Hepatic stellate cell (primary cell): ENCODE measurements at places on chromosomes 7 and 10.

DNA sequence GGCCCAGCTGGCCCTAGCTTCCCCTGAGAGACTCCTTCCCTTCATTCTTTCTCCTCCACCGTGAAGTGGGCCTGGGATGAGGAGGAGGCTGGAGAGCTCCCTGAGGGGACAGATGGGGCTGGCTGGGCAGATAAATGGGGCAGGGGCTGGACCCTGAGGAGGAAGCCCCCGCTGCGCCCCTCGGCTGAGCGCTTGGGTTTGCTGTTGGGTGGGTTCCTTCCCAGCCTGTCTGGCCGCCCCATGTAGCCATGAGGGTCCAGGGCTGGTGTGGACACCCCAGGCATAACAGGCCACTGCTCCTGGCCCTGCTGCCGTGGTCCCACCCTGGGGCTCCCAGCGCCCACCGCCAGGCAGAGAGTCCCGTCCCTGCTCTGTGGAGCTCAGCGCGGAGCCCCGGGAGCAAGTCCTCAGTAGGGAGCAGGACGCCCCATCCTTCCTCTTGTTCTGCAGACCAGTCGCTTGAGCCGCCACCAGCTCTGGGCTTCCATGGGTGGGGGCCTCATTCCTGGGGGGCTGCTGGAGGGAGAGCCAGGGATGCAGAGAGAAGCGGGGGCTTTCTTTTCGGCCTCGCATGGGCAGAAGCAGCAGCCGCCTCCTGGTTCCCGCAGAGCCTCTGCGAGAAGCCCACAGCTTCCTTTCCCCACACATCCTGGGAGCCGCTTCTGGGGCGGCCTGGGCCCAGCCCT, 266.4 kb upstream of the TCERG1L start:
- no peak for DNase-seq

DNA sequence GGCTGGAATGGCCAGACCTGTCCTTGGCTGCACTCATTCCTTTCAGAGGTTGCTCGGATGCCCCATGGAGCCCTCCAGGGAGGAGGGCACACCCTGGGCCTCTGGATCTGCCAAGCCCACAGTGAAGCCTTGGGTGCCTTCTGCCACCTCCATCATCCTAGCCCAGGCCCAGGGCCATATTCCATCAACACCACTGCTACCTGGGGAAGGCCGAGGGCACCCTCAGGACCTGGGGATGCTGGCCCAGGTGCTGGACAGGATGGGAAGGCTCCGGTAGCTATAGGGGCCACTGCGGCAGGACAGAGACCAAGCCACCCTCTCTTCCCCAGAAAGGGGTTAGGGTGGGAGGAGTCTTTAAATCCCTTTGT, 810 bp downstream of the OPN4 start:
- no peak for DNase-seq

GRCh38 chr10:101552442-101552841, 35.6 kb downstream of the POLL start:
- no peak for DNase-seq

GRCh38 chr7:140920745-140921144, 4.0 kb downstream of the BRAF start:
- DNase-seq = no peak

DNA sequence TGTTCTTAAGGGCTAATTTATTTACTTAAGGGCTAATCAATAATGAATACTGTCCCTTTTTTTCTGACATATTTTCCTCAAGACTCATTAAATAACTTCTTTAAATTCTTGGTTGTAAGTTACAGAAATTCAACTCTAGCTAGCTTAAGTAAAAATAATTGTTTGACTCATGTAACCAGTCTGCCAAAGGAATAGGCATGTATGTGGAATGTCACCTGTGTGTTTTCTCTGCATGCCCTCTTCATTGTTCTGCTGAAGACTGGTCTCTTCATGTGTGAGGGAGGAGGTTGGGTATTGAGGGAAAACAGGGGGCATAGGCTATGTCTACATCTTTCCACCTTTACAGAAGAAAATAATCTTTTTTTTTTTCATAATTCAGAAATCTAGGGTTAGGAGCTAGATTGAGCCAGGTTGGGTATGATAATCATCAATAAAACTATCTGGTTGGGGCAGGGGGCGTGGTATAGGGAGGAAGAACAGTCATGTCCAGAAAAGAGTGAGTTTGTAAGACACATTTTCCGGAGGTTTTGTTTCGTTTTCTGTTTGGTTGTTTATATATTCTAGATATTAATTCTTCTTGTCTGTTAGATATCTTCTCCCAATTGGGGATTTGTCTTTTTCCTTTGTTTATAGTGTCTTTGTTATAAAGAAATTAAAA, 37.9 kb downstream of the EXOC4 start:
- DNase-seq = no peak

GRCh38 chr7:54782829-54783228, 23.8 kb upstream of the SEC61G start:
- no peak for DNase-seq

- DNase-seq = no peak
Observed at GRCh38 chr10:107230887-107231286, 66.4 kb upstream of the SORCS1 start.

DNA sequence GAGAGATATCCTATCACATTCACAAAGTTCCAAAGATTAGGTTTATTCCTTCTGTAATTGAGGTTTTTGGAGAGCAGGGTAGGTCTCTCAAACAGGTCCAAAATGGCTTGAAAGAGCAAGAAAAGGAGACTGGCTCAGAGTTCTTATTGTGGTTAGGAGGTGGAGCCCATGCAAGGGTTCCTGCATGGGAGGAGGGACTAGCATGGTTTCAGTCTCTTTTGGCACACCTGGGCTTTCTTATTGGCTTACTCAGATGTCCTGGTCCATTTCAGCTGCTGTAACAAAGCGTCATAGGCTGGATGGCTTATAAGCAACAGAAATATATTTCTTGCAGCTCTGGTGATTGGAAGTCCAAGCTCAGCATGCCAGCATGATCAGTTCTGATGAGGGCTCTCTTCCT, 493.1 kb downstream of the REEP3 start:
- DNase-seq = no peak

DNA sequence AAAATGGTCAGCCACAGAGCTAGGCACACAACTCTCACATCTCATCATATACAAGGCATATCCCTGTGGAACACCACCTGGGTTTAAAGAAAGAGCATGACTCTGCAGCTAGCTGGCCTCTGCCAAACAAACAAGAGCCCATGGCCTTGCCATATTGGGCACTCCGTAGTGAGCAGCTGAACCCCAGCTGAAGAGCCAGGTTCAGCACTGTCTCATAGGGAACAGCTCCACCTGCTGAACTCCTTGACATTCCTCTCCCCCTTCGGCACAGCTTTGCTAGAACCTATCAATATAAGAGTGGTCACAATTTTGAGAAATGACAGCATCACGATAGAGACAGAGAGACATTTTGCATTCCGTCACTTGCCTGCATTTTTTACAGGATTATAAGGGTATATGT, 20.0 kb downstream of the SORCS1 start:
- no peak for DNase-seq

DNA sequence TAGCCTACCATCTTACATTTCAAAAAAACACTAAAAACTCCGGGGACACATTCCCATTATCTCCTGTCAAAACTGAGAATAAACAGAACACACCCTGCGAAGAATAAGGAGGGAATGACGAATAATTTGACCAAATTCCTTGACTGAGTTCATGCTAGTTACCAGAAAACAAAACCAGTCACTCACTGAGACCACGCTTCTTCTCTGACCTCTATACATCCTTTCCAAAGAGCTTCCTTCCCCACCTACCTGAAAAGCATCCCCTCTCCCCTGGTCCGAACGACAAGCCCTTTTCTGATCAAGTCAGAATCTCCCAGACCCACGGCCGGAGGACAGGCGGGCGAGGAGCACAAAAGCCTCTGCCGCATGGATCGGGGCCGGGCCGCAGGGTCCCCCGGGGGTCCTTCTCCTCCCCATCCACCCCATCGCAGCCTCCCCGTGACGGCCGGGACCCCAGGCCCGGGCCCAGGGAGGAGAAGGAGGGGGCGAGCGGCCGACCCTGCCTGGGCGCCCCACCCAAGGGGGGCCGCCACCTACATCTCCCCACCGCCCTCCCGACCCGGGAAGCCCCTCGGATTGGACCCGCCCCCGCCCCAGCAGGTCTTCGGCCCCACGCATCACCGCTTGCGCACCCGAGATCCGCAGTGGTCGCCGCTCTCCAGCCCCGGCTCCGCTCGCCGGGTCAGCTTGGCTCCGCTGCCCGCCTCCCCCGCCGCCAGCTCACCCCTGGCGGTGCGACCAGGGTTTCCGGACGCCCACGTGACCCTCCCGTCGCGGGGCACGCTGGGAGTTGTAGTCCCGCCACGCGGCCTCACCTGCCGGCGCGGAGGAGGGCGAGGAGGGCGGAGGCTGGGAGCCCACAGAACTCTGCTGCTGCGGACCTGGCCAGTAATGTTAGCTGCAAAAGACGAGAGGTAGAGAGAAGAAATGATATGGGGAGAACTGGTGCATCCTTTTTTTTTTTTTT, at the start of gene SLC37A3:
TSS of gene SLC37A3 (minus strand) at position 747 of the 967 bp plus-strand sequence. CDS start 16,004 bp downstream, outside the sequence.
- DNase-seq = peak; percentile 94

GRCh38 chr10:14798636-14799035, 23.9 kb upstream of the FAM107B start:
- no peak for DNase-seq

- no peak for DNase-seq
Observed at GRCh38 chr7:4257146-4258111, 424.7 kb upstream of the FOXK1 start.

GRCh38 chr7:2013381-2014311, 219.1 kb downstream of the MAD1L1 start:
- DNase-seq = no peak

GRCh38 chr10:48703531-48704122, 19.0 kb downstream of the WDFY4 start:
- no peak for DNase-seq

- DNase-seq = peak; percentile 89
Observed at GRCh38 chr10:26860443-26861204, at the start of gene ABI1. TSS of gene ABI1 (minus strand) at chr10:26860958. CDS start at chr10:26860863, 95 bp downstream.

GRCh38 chr7:25894002-25894901, 257.7 kb upstream of the NFE2L3 start:
- no peak for DNase-seq

- DNase-seq = no peak
Observed at GRCh38 chr7:36887233-36887632, 162.9 kb upstream of the AOAH start.

GRCh38 chr10:500876-501275, 188.6 kb downstream of the DIP2C start:
- no peak for DNase-seq

- DNase-seq = peak; percentile 9
Observed at GRCh38 chr7:22173685-22174573, 183.0 kb downstream of the RAPGEF5 start.

DNA sequence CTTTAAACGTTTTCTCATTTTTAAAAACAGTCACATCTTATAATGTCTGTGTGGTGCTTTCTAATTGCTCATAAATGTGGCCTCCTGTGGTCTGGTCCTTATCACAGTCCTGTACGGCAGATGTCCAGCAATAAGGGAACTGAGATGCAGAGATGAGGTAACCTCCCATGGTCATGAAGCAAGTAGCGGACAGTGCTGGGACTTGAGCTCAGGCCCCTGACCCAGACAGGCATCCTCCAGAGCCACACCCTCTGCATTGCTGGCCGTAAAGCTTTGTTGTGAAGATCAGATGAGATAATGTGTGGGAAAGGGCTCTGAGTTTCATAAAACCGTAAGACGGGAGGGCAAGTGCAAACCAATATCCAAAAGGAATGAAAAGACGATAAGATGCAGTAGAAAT, 48.2 kb downstream of the DYNC2I1 start:
- no peak for DNase-seq

GRCh38 chr10:69269761-69270160, 8.5 kb upstream of the HK1 start:
- DNase-seq = no peak

- DNase-seq = no peak
Observed at GRCh38 chr7:42164881-42165428, 72.1 kb downstream of the GLI3 start.

DNA sequence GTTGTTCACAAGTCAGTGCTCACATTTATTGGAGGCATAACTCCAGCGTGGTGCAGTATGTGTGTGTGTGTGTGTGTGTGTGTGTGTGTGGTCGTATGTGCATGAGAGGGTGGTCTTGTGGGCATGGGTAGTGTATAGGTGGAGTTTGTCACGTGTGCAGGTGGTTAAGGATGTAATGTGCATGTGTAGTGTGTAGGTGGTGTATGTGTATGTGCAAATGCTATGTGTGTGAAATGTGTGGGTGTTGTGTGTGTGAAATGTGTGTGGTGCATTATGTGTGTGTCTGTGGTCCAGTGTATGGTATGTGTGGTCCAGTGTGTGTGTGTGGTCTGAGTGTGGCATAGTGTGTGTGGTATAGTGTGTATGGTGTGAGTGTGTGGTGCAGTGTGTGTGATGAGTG, 30.3 kb upstream of the PODXL start:
- DNase-seq = no peak

DNA sequence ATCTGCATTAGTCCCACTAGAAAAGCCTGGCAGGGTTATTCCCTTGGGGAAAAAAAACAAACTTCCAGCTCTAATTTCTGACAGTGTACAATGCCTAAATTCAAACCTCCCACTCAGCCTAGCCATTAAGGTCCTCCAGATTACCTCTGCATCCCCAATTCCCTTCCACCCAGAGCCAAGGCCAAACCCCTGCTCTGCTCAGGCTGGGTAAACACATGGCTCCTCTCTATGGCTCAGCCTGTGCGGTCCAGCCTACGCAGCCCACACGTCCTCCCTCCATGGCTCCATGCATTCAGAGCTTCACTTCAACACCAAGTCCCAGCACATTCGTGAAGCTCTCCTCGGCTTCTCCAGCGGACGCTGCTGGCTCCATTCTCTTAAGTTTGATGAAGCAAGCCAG, 5.2 kb downstream of the DLG5 start:
- DNase-seq = no peak

DNA sequence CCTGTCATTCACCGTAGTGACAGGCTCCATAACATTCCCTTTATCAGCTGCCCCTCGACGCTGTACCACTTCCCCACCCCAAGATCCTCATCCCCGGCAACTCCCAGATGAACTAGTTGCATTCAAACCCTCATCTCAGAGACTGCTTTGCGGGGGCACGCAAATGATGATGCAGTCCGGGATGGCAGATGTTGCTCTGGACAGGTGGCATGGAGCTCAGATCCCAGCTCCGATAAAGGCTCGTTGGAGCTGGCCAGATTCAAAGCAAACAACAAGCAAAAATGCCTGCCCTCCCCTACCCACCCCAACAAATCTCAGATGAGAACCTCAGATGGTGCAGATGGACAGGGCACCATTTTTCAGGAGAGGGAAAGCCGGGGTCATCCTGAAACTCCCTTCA, 46.7 kb downstream of the CARD11 start:
- no peak for DNase-seq

DNA sequence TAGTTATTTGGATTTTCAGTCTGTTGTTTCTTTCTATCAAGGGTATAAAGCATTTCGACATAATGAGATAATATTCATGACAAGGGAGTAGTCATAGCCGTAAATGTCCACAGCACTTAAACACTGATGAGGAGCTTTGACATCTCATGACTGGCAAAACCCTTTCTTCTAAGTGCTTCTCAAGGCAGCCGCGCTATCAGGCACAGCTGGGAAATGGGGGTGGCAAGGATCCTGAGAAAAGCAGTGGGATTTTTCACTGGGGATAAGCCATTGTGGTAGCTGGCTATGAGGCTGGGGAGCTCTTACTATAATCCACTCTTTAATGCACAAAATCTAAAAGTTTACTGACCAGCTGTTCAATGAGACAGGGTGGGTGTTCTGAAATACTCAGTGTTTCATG, 493.2 kb upstream of the KLF6 start:
- no peak for DNase-seq
